ENCODE measurements at places on chromosomes 5 and 9.

DNA sequence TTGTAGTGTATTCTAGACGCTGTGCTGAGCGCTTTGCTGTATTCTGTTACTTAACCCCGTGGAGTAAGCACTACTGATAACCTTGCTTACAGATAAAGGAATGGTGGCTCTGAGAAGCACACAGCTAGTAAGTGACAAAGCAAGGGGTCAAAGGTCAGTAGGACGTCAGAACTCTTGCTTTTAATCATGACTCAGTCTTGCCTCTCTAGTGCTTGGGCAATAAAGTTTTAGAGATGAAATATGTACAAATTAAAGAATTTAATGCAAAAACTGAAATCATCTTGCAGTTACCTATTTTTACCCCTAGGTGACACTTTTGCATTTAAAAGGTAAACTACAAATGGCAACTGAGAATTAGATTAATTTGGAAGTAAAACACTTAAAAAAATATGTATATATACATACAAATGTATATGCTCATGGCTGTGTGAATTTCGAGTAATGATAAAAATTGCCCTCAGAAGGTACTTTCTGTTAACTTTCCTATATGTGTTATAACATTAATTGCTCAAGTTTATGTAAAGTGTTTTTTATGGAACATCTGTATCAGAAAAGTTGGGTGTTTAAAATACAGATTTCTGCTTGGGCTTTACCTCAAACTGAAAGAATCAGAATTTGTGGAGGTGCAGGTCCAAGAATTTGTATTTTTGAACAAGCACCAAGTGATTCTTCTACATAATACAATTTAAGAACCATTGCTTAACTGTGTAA is 175.1 kb upstream of the DAB2 start:
- H3K27me3 ChIP-seq, result no peaks in the 10 kb centered on the region
- no peaks in the 10 kb centered on the region for H3K36me3 ChIP-seq
- peak; percentile 21 for DNase-seq
- H3K27ac ChIP-seq, result no peak overlapping the region

GRCh38 chr9:16921855-16922254 is 51.4 kb upstream of the BNC2 start:
- no peak overlapping the region for H3K4me3 ChIP-seq
- no peaks in the 10 kb centered on the region for H3K27me3 ChIP-seq
- no peaks in the 10 kb centered on the region for H3K4me1 ChIP-seq
- no peaks in the 10 kb centered on the region for H3K36me3 ChIP-seq

GRCh38 chr9:116447934-116448333 is 239.2 kb upstream of the TRIM32 start:
- no peak for DNase-seq
- no peak overlapping the region for H3K27ac ChIP-seq
- no peaks in the 10 kb centered on the region for H3K4me1 ChIP-seq
- H3K4me3 ChIP-seq, result no peak overlapping the region

DNA sequence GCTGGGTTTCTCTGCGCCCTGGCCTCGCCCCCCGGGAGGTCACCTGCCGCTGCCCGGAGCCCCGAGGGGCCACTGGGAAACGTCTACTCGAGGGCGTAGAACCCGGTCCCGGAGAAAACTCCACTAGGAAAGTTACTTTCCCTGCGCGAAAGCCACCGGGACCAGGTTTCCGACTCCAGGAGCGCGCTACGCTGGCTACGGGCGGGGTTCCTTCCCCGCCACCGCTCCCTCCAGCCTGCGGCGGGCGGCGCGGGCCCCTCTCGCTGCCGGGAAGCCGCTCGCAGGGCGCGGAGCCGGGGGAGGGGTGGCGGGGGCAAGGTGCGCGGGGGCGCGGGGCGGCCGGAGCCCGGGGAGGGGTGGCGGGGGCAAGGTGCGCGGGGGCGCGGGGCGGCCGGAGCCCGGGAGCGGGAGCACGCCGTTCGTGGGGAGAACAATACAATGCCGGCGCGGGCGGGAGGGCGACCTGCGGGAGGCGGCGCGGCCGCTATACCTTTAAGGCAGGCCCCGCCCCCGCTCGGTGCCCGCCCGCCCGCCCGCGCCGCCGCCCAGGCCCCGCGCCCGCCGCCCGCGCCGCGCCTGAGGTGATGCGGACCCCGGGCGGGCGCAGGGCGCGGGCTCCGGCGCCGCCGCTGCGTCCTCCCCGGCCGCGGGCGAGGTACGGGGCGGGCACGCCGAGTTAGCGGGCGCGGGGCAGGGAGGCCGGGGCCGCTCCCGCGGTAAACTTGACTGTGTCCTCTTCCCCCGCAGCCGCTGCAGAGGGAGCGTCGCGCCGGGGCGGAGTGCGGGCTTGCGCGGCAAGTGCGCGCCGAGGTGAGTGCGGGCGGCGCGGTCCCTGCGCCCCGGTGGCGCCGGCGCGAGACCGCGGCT is 278.1 kb downstream of the AOPEP start:
- H3K27me3 ChIP-seq, result peaks cover 44% of the 10 kb centered on the region
- peaks cover 6% of the 10 kb centered on the region for H3K4me1 ChIP-seq
- no peak overlapping the region for H3K27ac ChIP-seq
- H3K4me3 ChIP-seq, result peak overlapping the region; percentile 67
- DNase-seq, result no peak
